HT1080 (cell line): ENCODE measurements at places on chromosomes 1 and 21. TPM values are rescaled to one million over a fixed set of nuclear protein-coding genes. Genes with fewer than 3 reads are reported as not detected.
A peak's percentile ranks its signal among the peaks of the same experiment; 100 is the strongest.

Gene OR2L3
- not detected in 2 replicates for total RNA-seq

- DNase-seq, result no peak
Observed at GRCh38 chr21:45200581-45201296, 87.0 kb downstream of the POFUT2 start.

DNA sequence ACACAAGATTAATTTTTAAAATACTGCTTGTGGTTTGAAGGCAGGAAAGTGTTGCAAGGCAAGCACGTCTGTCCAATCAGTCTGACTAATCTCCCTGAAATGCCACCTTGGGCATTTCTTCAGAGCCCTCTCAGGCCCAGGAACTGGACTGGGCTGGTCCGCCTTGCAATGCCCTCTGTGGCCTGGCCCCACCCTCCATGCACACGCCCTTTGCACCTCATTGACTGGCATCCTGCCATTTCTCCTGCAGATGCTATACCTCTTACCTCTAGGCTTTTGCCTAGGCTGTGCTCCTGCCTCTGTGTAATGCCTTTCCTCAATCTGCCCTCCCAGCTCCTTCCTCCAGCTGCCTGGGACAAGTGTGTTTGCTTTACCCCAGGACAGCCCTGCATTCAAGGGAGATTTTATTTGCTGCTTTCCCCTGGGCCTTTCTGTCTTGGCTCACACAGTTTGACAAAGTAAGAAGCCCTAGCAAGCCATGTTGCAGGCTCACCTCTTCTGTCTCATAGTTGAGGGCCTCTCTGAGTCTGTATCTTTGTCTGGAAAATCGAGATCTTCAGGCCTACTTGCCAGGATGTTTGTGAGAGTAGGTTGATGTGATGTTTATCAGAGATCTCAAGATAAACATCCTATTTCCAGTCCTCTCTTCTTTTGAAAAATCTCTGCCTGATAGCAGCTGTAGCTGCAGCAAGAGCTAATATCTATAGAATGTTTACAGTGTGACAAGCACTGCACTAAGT is 149.2 kb upstream of the JUN start:
- DNase-seq, result peak; percentile 96

DNA sequence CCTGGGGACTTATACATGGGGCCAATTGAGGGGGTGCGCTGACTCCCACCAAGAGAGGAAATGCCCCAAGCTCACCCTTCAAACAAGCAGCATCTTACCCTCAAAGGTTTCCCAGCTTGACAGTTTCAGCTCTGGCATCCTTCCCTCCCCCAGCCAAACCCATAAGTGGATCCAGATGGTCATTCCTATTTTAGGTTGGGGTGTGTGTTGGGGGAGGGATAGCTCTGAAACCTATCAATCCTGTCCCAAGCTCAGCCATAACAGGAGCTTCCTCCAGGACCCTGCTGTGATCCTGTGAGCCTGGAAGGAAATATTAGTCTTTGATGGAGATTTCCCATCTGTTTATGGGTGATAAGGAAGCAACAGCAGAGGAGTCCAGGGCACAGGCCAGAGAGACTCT is 3.4 kb upstream of the TMEM222 start:
- DNase-seq, result no peak

Gene TMEM269
- 0.03 TPM in 1 of 2 replicates, not detected in the other for total RNA-seq
